ENCODE measurements at places on chromosomes 3 and 15. TPM values are rescaled to one million over a fixed set of nuclear protein-coding genes. Genes with fewer than 3 reads are reported as not detected.

GRCh38 chr3:14117468-14118399 lies 6.9 kb downstream of the CHCHD4 start:
- H3K27ac ChIP-seq = peak overlapping the region; percentile 8
- peaks cover 6% of the 10 kb centered on the region for H3K36me3 ChIP-seq
- DNase-seq = no peak

DNA sequence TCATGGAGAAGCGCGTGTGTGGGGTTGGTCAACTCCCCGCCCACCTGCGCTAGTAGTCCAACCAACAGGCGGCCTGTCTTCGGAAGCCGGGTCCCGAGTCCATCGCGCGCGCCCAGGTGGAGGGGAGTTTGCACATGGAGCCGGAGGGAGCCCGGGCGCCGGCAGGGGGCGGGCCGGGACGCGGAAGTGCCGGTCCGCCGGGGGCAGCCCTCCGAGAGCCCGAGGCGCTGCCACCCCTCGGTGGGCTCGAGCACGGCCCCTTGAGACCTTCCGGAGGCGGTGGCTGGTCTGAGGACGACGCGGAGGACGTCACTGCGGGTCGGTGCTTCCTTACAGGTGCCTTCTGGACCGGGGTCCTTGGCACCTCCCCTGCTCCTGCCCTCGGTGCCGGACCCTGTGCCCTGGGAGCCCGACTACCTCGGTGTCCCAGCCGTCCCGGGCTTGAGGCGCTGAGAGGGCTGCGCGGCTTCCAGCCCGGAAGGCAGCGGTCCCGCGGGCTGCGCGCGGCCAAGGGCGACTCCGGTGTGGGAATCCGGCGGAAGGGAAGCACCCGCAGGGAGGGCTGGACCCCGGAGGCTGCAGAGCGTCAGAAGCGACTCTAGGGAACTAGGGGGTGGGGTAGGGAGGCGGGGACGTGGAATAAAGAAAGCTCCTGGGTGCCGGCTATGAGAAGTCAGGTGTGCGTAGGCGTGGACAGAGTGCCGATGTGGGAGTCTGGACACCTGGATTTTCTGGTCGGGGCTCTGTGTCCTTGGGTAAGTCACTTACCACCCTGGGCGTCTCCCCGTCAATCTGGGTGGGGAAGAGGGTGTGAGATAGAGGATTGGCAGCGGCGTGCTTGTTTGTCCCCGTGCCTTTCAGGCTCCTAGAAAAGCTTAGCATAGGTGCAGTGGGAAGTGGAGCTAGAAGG lies 212.3 kb downstream of the FGF12 start:
- H3K27ac ChIP-seq = no peak overlapping the region
- H3K27me3 ChIP-seq = no peaks in the 10 kb centered on the region
- peak overlapping the region; percentile 37 for H3K4me3 ChIP-seq

- no peaks in the 10 kb centered on the region for H3K27me3 ChIP-seq
- no peak overlapping the region for H3K27ac ChIP-seq
- no peaks in the 10 kb centered on the region for H3K36me3 ChIP-seq
- H3K4me3 ChIP-seq = no peak overlapping the region
- H3K4me1 ChIP-seq = no peaks in the 10 kb centered on the region
These were observed 92.7 kb downstream of the LRRC28 start for GRCh38 chr15:99343881-99344551.

GRCh38 chr3:134685929-134686802 lies 35.3 kb upstream of the KY start:
- H3K36me3 ChIP-seq = no peaks in the 10 kb centered on the region
- H3K4me1 ChIP-seq = no peaks in the 10 kb centered on the region
- DNase-seq = no peak
- no peak overlapping the region for H3K27ac ChIP-seq
- no peaks in the 10 kb centered on the region for H3K27me3 ChIP-seq

GRCh38 chr15:80695099-80695910 lies at the start of gene ABHD17C:
Gene ABHD17C, plus strand, starts transcription at chr15:80695310. Its CDS starts 120 bp downstream, at chr15:80695430.
- peak within 1 kb of the TSS; percentile 75 for H3K27ac ChIP-seq
- DNase-seq = peak; percentile 18
- H3K27me3 ChIP-seq = no peaks in the 10 kb centered on the region
- H3K36me3 ChIP-seq = no peaks in the 10 kb centered on the region
- H3K4me3 ChIP-seq = peak within 1 kb of the TSS; percentile 89
- peaks cover 6% of the 10 kb centered on the region for H3K4me1 ChIP-seq

GRCh38 chr3:22199095-22199494 lies 448.1 kb upstream of the ZNF385D start:
- H3K36me3 ChIP-seq = no peaks in the 10 kb centered on the region
- DNase-seq = no peak
- H3K27ac ChIP-seq = no peak overlapping the region
- no peaks in the 10 kb centered on the region for H3K27me3 ChIP-seq

- no peak overlapping the region for H3K4me3 ChIP-seq
- H3K27me3 ChIP-seq = no peaks in the 10 kb centered on the region
- DNase-seq = no peak
- H3K27ac ChIP-seq = no peak overlapping the region
- no peaks in the 10 kb centered on the region for H3K36me3 ChIP-seq
These were observed 14.1 kb upstream of the TMEM40 start for GRCh38 chr3:12773030-12773709.

- H3K4me3 ChIP-seq = peak overlapping the region; percentile 71
- no peaks in the 10 kb centered on the region for H3K27me3 ChIP-seq
- DNase-seq = peak; percentile 50
- no peaks in the 10 kb centered on the region for H3K36me3 ChIP-seq
These were observed 1.6 kb upstream of the PPM1L start for GRCh38 chr3:160754371-160754854.

DNA sequence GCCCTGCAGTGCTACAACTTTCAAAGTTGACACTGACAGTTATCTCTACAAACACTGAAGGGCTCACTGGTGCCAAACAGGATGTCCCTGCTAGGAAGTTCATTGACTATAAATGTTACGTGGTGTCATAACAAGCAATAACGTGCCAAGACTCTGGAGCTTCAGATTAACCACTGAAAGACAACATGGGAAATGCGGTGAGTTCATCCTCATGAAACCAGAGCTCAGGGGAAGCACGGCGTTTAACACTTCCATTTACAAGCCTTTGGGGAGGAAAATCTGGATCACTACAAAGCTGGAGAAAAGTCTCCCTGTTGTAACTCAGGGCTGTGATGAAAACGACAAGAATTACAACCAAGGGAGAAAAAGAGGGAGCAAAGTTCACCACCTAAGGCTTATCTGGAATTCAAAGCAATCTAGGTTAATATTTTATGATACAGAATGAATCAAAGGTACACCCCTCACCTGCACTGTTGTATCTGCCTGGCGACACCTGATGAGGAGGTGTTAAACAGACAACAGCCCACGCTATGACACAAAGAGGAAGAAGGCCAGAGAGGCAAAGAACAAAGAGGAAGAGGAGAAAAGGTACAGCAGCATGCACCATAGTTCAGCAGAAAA lies 27.0 kb downstream of the SHQ1 start:
- no peaks in the 10 kb centered on the region for H3K4me1 ChIP-seq
- H3K36me3 ChIP-seq = no peaks in the 10 kb centered on the region
- peak; percentile 39 for DNase-seq
- H3K27me3 ChIP-seq = no peaks in the 10 kb centered on the region
- H3K27ac ChIP-seq = no peak overlapping the region

DNA sequence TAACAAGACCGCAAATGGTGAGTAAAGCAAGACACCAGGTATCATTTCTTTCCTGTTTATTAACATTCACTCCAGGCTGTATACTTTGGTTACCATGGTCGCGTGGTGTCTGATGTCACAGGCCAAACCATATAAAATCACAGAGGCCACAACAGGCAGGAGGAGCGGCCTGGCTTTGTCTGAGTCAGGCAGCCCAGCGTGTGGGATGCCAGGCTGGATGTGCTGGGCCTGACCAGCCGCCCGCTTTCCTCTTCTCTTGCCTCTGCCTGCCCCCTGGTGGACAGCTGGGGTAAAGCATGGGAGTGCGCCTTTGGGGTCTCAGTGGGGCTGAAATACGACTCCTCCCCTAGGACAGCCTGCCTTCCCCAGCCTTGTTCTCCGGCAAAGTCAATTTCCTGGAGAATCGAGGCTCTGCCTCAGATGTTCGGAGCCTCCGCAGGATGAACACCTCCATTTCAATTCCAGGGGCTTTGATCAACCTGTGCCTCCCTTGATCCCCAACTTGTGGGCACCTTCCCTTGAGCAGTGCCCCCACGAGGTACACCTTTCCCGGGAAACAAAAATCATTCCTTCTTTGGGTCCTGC lies 78.2 kb downstream of the CCNL1 start:
- DNase-seq = peak; percentile 84
- H3K4me3 ChIP-seq = no peak overlapping the region
- no peaks in the 10 kb centered on the region for H3K4me1 ChIP-seq
- H3K27ac ChIP-seq = peak overlapping the region; percentile 2

Gene CILP
- 5.2 TPM for total RNA-seq
